ENCODE measurements at places on chromosomes 7 and 10.

DNA sequence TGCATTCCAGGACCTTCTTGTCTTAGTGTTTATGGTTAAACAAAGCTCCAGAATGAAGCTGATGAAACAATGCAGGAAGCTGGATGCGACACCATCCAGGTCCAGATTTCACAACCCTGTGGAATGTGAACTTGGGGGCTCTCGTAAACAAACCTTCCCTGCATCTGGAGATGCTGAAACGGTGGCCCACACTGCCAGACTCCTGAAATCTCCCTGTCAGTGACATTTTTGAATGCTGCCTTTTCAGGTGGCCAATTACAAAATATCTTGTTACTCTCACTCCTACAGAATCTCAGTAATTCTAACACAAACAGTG is 18.8 kb downstream of the VIPR2 start:
- no peak for DNase-seq

DNA sequence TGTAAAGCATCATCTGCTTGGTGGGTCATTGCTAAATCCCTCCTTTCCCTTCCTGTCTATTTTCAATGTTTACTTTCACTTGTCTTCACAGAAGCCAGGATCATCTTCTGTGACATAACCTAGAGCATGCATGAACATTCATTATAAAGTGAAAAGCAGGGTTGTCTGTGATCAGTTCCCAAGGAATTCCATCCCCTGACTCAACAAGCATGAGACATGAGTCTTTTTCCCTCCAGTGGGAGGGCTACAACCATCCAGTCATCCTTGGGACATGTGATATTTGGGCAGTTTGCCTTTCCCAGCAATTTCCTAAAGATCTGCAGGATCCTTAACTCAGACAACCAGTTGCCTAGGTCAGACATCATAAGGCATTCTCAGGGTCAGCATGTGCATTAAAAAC is 166.3 kb upstream of the TMEM196 start:
- no peak for DNase-seq

GRCh38 chr7:128910569-128910945 is at the start of gene KCP:
Gene KCP, minus strand, starts transcription at chr7:128910709. Its CDS starts 33 bp downstream, at chr7:128910676.
- DNase-seq: no peak

GRCh38 chr10:71666639-71667386 is 52.8 kb downstream of the C10orf105 start:
- no peak for DNase-seq

GRCh38 chr10:89373916-89374711 is 3.7 kb upstream of the IFIT1B start:
- DNase-seq: no peak
